ENCODE measurements at places on chromosomes 2 and 18. TPM values are rescaled to one million over a fixed set of nuclear protein-coding genes. Genes with fewer than 3 reads are reported as not detected.

SLC5A7 gene
- total RNA-seq: not detected

CYRIA gene
- 30.6 TPM for total RNA-seq

MC5R gene
- not detected for total RNA-seq

C2orf72 gene
- total RNA-seq: not detected

SLC9A4 gene
- not detected for total RNA-seq

DNA sequence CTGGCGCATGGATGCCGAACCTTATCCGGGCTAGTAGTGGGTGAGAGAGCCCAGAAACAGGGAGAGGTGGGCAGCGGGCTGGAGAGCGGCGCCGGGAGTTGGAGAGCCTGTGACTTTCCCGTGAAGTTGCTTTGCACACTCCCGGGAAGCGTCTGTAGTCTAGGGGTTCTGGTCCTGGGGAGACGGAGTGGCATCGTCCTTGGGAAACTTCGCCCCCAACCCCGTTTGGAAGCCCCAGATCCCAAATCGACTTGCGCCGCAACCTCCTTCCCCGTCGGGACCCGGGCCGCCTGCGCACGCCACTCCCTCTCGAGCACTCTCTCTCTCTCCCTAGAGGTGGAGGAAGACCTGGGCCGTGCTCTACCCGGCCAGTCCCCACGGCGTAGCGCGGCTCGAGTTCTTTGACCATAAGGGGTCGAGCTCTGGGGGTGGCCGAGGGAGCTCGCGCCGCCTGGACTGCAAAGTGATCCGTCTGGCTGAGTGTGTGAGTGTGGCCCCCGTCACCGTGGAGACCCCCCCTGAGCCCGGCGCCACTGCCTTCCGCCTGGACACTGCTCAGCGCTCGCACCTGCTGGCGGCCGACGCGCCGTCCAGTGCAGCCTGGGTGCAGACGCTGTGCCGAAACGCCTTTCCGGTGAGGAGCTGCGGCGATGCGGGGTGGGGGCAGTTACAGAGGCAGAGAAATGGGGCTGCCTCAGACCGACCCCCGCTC lies 456 bp downstream of the DOK1 start:
- DNase-seq: no peak

DNA sequence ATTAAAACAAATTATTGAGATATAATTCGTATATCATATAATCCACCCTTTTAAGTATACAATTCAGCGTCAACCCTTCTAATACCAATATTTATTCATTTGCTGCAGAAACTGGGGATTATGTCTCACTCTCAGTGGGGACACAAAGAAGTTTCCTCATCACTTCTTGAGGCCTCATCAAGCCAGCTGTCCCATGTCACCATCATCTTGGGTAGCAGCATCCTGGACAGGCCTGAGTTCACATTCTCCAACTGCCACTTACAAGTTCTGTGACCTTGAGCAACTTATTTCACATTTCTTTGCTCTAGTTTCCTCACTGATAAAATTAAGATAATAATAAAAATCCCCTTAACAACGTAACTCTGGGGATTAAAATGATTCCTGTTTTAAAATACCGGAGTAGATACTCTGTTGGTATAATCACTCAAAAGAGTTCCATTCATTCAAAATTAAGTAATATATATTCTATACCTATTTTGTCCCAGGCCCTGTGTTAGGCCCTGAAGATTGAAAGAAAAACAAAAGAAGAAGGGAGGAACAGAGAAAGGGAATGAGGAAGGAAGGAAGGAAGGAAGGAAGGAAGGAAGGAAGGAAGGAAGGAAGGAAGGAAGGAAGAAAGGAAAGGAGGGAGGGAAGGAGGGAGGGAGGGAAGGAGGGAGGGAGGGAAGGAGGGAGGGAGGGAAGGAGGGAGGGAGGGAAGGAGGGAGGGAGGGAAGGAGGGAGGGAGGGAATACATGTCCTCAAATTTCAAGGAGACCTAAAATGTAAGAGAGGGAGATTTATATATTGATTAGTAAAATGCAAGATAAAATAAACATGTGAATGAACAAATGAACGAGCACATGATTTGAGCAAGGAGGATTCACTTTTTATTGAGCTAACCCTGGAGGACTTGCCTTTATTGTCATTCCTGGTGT lies 42.4 kb downstream of the NCKAP5 start:
- DNase-seq: no peak

GRCh38 chr2:213792045-213792444 lies 507.8 kb downstream of the SPAG16 start:
- DNase-seq: no peak

DNA sequence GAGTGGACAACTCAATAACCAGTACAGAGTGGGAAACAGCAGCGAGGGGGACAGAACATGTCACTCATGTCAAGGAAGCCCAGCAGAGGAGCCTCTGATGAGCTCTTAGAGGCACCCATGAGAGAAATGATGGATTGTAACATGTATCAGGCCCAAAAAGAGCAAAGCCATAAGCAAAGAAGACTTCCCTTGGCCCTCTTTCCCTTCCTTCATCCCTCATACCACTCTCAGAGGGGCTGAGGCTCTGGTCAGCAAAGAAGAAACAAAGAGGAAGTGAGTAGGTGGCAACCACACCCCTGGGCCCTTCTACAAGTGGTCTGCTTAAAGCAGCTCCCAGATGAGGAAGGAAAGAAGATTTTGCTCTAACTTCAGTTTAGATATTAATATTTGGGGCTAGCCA lies 112.8 kb downstream of the CDC42EP3 start:
- DNase-seq: no peak

GRCh38 chr2:108586116-108586515 lies 51.8 kb downstream of the LIMS1 start:
- no peak for DNase-seq

DNA sequence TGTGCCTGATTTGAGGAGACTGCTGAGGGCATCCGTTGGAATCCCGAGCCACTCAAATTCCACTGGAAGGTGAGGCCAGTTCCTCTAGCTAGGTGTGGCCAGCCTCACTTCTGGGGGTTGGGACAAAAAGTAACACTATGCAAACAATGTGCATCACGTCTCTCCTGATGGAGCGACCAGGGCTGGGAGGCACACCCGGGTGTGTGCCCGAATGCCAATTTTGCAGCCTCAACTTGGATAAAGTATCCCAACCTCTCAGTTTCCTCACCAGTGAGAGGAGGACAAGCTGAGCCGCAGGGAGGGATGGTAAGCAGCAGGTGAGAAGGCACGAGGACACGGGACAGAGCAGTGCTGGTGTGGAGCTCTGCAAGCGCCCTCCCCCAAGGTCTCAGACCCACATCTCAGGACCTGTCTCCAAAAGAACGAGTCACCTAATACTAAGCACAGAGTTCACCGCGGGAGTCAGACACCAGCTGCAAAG lies 218.3 kb downstream of the HAUS1 start:
- DNase-seq: no peak

- DNase-seq: no peak
These were observed 10.4 kb downstream of the RTTN start for GRCh38 chr18:70195014-70195614.

All from dermis microvascular lymphatic vessel endothelial cell (primary cell).